DND-41 (cell line): ENCODE measurements at places on chromosomes 4 and X.

DNA sequence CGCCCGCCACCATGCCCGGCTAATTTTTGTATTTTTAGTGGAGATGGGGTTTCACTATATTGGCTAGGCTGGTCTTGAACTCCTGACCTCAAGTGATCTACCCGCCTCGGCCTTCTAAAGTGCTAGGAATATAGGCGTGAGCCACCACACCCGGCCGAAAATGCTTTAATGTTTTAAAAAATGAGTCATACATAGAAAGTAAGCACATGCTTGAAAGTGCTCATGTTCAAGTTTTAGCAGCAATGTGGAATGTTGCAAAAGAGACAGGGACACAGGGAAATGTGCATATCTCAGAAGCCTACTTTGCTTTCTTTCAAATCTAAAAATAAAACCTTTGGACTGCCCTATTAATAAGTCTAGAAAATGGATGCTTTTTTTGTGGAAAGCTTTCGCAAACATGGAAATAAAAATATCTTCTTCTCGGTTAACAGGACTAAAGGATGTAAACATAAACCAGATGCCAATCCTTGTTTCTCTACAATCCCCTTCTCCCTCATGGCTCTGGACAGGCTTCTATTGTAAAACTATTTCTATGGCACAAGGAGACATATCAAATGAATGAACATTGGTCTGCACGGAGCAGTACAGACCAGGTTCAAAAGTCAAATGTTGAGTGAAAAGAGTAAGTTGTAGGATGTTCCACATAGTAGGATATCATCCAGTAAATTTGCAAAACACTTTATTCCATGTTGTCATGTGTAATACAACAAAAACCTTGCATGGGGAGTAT, 15.0 kb downstream of the MECP2 start:
- no peaks in the 10 kb centered on the region for H3K27me3 ChIP-seq
- no peak overlapping the region for H3K27ac ChIP-seq
- DNase-seq: no peak

DNA sequence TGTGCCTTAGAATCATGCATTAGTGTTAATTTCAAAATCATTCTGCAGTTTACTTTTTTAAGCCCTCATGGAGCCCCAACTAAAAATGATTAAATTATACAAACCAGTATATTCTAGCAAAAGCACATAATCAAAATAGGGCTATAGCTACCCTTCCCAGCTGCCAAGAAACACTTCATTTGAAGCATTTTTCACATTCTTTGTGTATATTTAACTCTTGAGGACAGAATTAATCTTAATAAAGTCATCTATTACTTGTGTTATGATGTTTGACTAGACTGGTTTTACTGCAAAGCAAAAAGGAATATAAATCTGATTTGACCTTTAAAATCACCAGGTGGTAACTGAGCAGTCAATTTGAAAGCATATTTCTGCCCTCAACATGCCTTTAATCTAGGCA, 145.1 kb downstream of the PRDM5 start:
- H3K4me1 ChIP-seq: no peaks in the 10 kb centered on the region
- no peak overlapping the region for H3K27ac ChIP-seq
- no peak for DNase-seq
- H3K36me3 ChIP-seq: no peaks in the 10 kb centered on the region
- no peak overlapping the region for H3K4me3 ChIP-seq

- no peak for DNase-seq
- H3K27me3 ChIP-seq: no peaks in the 10 kb centered on the region
- H3K36me3 ChIP-seq: no peaks in the 10 kb centered on the region
- H3K4me1 ChIP-seq: no peaks in the 10 kb centered on the region
Measured at GRCh38 chrX:19237901-19238300, 105.8 kb upstream of the PDHA1 start.

DNA sequence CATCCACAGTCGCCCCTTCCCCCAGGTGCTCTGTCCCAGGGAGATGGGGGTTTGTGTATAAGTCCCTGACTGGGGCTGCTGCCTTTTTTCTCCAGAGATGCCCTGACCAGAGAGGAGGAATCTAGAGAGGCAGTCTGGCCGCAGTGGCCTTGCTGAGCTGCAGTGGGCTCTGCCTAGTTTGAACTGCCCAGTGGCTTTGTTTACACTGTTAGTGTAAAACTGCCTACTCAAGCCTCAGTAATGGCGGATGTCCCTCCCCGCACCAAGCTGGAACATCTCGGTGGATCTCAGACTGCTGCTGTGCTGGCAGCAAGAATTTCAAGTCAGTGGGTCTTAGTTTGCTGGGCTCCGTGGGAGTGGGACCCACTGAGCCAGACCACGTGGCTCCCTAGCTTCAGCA, 102.6 kb upstream of the GIMD1 start:
- H3K27ac ChIP-seq: no peak overlapping the region
- no peaks in the 10 kb centered on the region for H3K27me3 ChIP-seq
- H3K36me3 ChIP-seq: no peaks in the 10 kb centered on the region
- no peak for DNase-seq

DNA sequence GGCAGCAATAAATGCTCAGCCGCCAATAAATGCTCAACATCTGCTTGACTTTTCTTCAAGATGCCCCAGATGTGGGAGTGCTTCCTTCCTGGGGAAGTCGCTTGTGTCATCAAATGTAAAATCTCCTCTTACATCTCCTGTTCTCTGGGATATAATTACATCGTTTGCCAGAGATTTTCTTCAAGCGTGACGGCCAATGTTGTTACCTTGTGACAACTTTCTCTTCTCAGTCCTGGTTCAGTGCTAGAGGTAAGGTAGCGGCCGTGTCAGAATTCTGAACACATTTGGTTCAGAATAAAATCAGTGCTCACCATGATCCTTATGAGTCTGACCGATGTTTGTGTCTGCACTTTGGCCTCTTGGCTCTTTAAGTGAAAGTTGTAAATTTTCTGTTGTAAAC, 102.5 kb downstream of the ASMT start:
- no peaks in the 10 kb centered on the region for H3K4me1 ChIP-seq
- no peaks in the 10 kb centered on the region for H3K36me3 ChIP-seq
- H3K27me3 ChIP-seq: no peaks in the 10 kb centered on the region
- DNase-seq: no peak
- no peak overlapping the region for H3K27ac ChIP-seq

DNA sequence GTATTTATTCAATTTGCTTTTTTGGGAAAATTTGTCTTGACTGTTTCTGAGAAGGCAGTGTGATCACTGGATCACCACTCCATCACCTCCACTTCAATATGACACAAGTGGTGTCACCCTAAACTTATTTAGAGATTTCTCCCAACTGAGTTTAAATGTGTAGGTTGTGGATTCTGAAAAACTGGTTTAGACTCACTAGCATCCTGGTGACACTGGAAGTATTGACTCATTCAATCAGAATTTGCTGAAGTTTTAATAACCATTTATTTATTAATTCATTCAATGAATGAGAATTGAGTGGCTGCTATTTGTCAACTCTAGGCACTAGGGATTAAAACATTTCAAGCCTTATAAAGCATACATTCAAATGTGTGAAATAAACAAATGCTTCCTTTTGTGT, 819.1 kb upstream of the EPHA5 start:
- H3K27ac ChIP-seq: no peak overlapping the region
- DNase-seq: no peak
- no peak overlapping the region for H3K4me3 ChIP-seq
- no peaks in the 10 kb centered on the region for H3K27me3 ChIP-seq
- no peaks in the 10 kb centered on the region for H3K36me3 ChIP-seq
- H3K4me1 ChIP-seq: no peaks in the 10 kb centered on the region

GRCh38 chr4:11495818-11496217, 67.1 kb upstream of the HS3ST1 start:
- H3K4me1 ChIP-seq: no peaks in the 10 kb centered on the region
- H3K36me3 ChIP-seq: no peaks in the 10 kb centered on the region
- DNase-seq: no peak
- no peak overlapping the region for H3K4me3 ChIP-seq
- no peak overlapping the region for H3K27ac ChIP-seq

- DNase-seq: no peak
- no peaks in the 10 kb centered on the region for H3K36me3 ChIP-seq
- H3K4me3 ChIP-seq: no peak overlapping the region
- H3K27me3 ChIP-seq: no peaks in the 10 kb centered on the region
- H3K4me1 ChIP-seq: no peaks in the 10 kb centered on the region
Measured at GRCh38 chrX:106742193-106742592, 15.7 kb downstream of the RNF128 start.

DNA sequence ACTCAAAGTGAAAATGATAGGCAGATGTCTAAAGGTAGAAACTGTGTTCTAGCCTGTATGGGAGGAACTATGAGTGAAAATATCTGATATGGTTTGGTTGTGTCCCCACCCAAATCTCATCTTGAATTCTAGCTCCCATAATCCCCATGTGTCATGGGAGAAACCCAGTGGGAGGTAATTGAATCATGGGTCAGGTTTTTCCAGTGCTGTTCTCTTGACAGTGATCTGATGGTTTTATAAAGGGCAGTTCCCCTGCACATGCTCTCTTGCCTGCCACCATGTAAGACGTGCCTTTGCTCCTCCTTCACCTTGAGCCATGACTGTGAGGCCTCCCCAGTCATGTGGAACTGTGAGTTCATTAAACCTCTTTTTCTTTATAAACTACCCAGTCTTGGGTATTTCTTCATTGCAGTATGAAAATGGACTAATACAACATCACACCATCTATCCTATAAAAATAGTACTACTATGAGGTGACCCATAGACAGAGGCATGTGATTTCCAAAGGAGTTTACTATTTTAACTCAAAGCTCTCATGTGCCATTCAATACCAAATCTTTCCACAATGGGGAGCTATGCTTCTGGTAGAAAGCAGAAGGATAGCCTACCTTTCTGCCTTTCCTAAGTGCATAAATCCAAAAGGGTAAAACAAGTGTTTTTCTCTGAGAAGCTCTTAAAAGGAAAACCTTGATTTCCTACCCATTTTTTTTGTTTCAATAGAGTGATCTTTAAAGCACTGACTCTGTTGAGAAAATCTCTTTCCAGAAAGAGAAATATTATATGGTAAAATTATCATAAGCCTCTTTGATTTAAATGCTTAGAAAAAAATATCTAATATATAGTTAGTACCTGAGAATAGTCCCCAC, 38.8 kb downstream of the SEC31A start:
- no peaks in the 10 kb centered on the region for H3K4me1 ChIP-seq
- no peak overlapping the region for H3K27ac ChIP-seq
- H3K27me3 ChIP-seq: no peaks in the 10 kb centered on the region
- H3K4me3 ChIP-seq: no peak overlapping the region
- H3K36me3 ChIP-seq: peaks cover 87% of the 10 kb centered on the region
